ENCODE measurements at places on chromosomes 16 and 17.

GRCh38 chr16:51649631-51650030 is 498.6 kb upstream of the SALL1 start:
- DNase-seq, result no peak

- no peak for DNase-seq
These were observed 191.8 kb upstream of the HSBP1 start for GRCh38 chr16:83615953-83616350.

DNA sequence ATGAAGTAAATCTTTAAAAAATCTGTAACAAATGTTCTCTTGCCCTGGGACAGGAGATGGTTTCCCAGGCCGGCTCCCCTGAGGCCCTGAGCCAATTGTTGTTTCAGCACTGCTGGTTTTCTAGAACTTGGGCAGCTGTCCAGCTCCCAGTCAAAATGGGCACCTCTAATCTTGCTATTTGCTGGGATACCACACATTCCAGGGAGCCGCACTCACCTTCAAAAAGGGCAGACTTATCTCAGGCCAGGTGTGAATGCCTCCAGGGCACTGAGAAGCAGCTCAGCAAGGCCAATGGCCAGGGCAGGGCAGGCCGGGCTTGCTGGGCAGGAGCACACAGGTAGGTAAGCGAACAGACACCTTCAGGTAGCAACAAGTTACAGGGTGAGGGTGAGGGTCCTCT is 24.4 kb downstream of the TRIM16 start:
- no peak for DNase-seq

GRCh38 chr17:63295288-63295687 is 150.8 kb downstream of the CYB561 start:
- DNase-seq, result no peak

GRCh38 chr16:46882940-46883307 is 1.2 kb upstream of the GPT2 start:
- no peak for DNase-seq

- no peak for DNase-seq
These were observed 3.7 kb downstream of the CRISPLD2 start for GRCh38 chr16:84823484-84823883.

DNA sequence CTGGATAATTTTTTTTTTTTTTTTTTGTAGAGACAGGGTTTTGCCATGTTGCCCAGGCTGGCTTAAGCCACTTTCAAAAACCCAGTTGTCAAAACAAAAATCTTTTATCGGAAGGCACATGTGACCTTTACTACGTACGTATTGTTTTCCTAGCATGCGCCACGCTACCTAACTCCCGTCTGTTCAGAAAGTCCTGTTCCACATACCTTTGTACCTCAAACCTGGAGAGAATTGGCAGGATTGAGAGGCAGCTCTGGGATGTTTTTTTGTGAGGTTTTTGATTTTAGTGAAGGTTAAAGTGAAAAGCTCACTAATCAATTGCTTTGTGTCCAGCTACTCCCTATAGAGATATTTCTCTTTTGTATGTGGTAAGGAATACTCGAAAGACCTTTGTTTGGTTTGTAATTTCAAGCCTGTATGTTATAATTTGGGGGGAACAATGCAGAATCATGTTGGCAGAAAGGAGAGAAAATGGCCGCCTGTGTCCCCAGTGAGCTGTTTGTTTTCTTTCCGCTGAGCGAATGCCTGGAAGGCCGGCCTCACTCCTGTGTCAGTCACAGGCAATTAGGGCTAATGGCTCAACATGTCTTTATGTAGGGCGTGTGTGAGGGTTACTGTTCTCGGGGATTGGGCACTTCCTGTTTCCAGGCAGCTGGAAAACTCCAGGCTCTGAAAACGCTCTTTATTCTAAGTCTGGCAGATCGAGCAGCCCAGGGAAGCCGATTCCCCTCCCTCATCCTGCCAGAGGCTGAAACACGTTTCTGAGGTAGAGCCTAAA is 60.8 kb upstream of the CLEC18A start:
- DNase-seq, result no peak

DNA sequence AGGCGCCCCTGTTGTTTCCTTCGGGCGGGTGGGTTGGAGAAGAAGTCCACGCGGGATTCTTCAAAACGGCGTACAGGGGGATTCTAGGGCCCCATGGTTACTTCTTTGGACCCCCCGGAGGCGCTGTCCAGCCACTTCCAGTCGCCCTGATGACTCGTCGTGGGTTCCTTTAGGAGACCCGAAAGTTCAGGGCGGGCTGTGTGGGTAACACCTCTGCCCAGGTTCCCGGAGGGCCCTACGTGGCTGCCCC is 716 bp upstream of the HIC1 start:
- no peak for DNase-seq

GRCh38 chr17:1673041-1673785 is 11.5 kb downstream of the PRPF8 start:
- no peak for DNase-seq

DNA sequence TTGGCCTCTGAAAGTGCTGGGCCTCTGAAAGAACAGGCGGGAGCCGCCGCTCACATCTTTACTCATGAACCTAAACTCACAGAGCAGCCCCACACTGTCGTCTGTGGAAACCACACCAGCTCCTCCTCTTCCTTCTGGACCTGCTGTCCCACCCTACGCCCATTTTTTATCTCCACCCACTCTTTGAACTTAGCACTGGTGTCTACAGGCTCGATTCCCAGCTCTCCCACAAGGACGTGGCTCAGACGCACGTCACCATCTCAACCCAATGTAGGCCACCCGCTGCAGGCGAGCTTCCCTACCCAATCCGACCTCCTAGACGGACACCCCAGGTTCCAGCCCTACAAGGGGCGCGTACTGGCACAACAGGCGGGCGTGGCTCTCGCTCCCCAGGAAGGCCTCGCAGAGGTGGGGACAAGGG is 62.2 kb downstream of the NXN start:
- no peak for DNase-seq

- DNase-seq, result no peak
These were observed 7.5 kb downstream of the POLR2C start for GRCh38 chr16:57469917-57470470.

DNA sequence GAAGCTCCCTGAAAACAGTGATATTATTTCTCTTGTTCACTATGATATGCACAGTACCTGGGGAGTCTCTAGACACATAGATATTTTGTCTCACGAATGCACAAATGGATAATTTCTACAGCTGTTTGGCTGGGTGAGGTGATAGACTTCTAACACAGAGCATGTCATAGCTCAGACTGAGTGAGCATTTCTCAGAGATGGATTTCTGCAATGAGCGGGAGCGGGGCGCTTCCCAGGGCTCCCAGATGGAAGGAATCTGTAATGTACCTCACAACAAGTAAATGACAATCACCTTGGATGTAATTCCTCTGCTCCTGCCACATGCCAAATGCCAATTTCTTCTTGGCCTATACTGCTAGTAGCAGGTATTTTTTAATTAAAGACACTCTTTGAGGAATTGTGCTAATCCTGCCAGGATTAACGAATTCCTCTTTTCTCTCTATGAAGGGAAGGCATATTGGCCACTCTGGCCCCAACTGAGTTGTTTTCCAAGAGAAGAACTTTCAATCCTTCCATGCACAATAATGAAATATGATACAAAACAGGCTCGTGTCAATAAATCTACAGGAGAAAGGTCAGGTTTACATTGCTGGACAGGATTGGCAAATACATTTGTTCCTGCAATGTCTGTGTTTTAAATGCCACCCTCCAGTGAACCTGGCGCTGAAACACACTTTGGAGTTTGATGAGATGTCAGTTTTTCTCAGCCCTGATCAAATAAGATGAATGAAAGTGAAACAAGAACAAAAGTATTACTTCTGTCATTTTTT is 185.3 kb downstream of the CBLN1 start:
- DNase-seq, result no peak

DNA sequence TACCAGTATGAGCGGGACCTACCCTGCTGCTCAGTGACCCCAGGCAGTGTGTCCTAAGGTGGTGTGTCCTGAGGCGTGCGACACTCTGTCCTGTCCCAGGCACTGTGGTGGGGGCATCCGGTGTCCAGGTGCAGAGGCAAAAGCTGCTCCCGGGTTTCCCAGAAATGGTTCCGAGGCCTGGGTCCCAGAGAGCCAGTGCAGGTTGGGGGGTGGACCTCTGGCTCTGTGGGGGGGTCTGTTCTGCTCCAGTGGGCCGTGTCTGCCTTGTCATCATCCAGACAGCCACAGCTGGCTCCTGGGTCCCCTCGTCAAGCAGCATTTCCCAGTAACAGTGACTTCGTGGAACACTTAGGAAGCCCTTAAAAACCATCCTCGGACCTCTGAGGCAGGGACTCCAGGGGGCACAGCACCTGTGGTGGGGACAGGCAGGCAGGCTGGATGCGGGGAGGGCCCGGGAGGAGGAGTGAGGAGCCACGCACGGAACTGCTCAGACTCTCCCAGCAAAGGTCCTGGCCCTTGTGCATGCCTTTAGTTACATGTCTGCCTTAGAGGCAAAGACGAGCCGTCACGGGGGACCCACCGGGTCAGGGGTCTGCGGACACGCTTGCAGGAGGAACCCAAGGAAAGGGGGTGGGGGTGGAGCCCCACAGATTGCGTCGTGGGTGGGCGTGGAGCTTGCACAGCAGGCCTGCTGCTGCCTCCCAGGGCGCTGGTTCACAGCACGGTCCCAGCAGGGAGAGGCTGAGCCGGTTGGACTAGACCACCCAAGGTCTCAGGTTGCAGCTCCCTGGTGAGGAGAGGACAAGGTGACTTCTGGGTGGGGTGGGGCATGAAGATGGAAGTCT is 5.6 kb downstream of the SLC16A3 start:
- DNase-seq, result no peak

DNA sequence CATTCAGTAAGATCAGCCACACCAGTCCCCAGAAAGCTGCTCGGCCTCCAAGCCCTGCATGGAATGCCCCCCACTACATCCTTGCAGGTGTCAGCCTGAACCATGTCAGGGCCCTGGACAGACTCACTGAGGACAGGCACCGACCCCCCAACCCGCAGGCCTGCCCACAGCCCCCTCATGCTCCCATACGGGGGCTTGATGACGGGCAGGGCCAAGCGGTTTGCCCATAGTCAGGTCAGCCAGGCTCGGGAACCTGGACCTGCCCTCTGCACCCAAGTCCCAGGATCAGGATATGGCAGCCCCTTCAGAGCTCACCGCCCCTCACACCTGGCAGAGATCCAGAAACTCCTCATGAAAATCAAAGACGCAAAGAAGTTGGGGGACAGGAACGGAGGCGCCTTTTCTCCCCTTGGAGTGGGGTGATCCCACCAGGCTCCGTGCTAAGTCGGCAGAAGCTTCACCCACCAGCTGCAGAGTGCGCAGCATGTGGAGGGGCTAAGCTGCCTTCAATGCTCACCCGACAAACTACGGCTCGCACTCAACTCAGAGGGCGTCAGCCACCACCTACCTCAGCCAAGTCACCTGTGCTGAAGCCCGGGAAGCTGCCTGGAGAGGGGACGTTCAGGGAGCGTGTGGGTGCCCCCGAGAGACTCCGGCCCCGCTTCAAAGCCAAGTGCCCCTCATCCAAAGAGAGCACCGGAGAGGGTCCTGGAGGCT is 26.5 kb downstream of the GNPTG start:
- DNase-seq, result no peak

DNA sequence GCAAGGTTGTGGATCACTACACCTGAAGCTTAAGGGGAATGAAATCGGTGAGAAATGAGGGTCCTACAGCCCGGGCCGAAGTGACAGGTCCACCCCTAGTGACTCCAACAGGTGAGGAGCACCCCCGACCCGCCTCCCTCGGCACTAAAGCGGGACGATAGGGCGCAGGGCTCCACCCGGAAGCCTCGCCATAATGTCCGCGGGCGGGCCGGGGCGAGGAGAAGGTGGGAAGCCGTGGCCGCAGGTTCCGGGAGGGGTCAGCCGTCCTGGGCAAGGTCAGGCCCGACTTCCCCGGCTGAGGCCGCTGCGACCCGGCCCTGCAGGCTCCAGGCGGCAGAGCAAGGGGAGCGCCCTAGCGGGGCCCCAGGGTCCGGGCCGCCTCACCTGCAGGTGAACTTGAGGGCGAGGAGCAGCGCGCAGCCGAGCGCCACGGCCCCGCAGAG is 543 bp downstream of the TXNDC11 start:
- DNase-seq, result no peak

DNA sequence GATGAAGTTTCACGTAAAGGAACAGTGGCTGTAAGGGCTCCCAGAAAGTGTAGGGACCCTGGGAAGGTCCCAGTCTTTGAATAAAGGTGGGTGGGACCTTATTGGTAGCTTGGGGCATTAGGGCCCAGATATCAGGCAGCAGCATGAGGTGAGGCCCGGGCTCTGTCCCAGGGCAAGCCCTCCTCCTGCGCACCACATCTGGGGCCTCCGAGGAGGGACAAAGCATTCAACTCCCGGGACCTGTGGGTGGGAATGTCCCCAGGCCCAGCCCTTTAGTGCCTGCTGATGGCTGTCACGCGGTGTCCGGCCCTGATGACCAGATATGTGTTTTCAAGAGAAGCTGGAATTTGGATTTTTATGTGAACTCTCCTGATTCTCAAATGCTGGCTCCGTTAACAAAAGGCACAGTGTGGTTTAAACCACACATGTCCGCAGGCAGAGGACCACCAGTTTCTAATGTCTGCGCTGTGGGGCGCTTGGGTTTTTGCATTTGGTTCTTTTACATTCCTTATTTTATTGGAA is 30.4 kb downstream of the RAI1 start:
- no peak for DNase-seq

GRCh38 chr17:39926588-39927100 is 757 bp downstream of the ORMDL3 start:
- peak; percentile 37 for DNase-seq

DNA sequence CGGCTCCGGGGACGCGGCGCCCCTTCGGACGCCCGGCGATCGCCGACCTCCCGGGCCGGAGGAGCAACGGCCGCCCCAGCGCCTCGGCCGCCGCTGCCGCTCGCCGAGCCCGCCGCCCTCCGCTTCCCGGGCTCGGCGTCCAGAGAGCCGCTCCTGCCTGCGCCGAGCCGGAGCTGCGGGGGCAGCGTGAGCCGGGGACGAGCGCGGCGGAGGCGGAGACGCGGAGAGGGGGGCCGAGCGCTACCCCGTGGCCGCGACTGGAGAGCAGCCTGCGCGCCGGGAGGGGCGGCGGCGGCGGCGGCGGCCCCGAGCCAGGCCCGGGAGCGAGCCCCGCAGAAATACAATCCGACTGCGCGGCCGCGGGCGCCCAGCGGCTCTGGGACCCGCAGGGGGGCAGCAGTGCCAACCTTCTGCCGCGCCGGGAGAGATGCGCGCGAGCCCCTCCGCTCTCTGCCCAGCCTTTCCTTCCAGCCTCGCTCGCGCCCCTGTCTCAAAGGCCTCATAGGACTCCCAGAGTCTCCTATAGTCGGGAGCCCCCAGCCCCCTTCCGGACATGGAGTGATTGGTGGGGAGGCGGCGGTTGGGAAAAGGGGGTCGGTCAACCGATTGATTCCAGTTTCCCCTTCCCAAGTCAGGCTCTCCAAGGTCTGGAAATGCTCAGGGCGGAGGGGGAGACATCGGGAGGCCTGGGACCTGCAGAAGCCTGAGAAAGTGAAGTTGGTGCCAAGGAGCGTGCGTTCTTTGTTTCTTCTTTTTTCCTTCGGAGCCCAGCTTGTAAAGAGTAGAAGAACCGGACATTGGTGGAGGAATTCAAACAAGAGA is 1.0 kb upstream of the SDK2 start:
- no peak for DNase-seq

GRCh38 chr16:81863630-81864352 is 84.7 kb downstream of the PLCG2 start:
- no peak for DNase-seq

DNA sequence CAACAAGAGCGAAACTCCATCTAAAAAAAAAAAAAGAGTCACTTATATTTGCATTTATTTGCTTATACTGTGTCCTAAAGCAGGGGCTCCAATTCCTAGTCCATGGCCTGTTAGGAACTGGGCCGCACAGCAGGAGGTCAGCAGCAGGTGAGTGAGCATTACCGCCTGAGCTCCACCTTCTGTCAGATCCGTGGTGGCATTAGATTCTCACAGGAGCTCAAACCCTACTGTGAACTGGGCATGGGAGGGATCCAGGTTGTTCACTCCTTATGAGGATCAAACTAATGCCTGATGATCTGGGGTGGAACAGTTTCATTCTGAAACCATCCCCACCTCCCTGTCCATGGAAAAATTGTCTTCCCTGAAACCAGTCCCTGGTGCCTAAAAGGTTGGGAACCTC is 24.9 kb downstream of the ITGB3 start:
- no peak for DNase-seq

All from T-helper 17 cell (primary cell).